GM06990 (cell line): ENCODE measurements at places on chromosomes 2 and 18.

GRCh38 chr2:47403609-47404193 is 745 bp downstream of the MSH2 start:
- DNase-seq, result no peak

DNA sequence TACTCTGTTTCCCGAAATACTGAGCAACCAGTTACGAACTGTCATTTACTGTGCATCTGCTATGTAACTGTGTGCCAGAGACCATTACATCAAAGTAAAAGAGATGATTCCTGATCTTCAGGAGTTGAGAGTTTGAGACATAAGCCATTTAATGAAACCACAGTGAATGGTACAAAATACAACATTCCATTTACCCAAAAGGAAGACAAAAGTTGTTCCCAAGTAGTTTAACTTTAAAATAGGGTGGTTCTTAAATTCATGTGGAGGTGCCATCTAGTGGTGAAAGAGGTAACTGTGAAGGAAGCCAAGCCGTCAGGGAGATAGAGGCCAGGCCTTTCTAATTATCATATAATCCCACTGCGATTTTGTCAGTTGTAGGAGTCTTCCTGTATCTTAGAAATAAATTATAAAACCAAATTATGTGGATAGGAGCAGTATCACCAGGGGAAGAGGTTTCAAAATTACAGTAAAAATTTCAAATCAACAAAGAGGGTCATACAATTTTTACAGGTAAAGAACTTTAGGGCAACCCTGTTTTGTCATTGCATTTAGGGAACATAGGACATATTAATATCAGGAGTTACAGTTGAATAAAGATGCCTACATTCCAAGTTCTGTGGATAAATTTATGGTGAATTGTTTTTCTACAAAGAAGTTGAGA is 67.7 kb downstream of the EPAS1 start:
- no peak for DNase-seq

- no peak for DNase-seq
Observed at GRCh38 chr18:68915061-68915460, 117.2 kb downstream of the CCDC102B start.

- DNase-seq, result no peak
Observed at GRCh38 chr2:67792681-67793091, 270.1 kb downstream of the C1D start.

DNA sequence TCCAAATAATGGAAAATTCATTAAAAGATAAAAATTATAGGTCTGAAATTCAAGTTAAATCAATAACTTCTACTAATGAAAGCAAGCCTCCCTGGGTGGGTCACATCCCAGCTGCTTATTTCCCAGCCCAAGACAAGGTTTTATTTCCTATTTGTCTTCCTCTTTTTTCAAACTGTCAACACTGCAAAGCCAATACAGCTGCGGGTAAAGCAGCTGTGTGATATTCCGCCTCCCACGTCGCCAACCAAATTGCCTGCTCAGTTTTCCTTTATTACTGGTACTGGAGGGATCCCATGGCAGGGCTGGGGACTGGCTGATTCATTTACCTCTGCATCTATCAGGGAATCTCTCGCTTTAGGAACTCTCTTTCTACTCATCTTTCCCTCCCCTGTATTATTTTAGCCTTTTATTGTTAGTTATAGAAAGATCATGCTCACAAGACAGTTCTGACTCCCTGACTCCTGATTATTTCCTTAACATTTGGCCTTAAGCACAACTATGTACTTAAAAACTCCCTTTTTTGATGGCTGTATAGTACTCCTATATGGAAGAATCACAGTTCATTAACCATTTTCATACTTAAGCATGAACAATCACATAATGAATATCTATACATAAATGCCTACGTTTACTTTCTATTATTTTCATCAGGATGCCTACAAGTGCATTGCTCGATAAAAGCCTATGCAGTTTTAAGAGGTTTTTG is 253.1 kb downstream of the CDCA7 start:
- DNase-seq, result no peak

- DNase-seq, result peak; percentile 86
Observed at GRCh38 chr2:8544786-8545694, 136.8 kb upstream of the ID2 start.

- no peak for DNase-seq
Observed at GRCh38 chr2:237440819-237441281, 26.9 kb upstream of the COL6A3 start.

- DNase-seq, result no peak
Observed at GRCh38 chr2:208265371-208265800, 669 bp upstream of the PIKFYVE start.

DNA sequence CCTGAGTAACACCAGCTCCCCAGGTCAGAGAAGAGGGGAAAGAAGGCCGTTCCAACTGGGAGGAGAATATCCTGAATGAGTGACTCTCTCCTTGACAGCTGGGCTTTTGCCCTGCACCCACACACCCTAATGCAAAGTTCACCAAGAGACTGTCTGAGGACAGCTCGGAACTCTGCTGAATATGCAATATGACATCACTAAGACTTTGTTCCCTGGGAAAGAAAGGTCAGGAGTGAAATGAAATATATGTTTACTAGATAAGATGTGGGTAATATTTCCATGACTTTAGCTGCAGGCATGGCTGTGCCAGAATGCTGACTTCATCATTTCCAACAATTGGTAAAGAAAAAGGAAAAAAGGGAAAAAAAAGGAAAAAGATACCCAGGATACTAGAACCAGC is 488.2 kb upstream of the RAB6C start:
- no peak for DNase-seq

- DNase-seq, result no peak
Observed at GRCh38 chr2:102208774-102209173, 22.0 kb downstream of the IL1RL2 start.

DNA sequence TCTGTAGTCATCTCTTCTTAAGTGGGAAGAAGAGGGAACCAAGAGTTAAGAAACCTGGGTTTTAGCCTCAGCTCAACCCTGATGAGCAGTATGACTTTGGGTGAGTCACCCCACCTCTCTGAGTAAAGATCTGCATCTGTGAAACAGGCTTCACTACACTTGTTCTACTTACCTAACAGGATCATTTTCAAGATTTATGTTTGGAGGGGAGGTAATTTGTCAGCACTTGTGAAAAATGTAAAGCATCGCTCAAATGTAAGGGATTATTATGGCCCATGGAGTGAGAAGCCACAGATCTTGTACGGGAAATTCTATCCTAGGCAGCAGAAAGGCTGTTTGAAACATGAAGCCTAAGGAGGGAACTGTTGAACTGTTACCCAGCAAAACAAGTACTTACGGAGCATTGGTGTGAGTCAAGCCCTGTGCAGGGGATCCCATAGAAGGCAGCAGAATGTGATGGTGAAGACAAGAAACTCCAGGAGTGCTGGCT is 160.6 kb downstream of the PRKCE start:
- no peak for DNase-seq

GRCh38 chr2:150042500-150043171 is 444.8 kb downstream of the RND3 start:
- no peak for DNase-seq

DNA sequence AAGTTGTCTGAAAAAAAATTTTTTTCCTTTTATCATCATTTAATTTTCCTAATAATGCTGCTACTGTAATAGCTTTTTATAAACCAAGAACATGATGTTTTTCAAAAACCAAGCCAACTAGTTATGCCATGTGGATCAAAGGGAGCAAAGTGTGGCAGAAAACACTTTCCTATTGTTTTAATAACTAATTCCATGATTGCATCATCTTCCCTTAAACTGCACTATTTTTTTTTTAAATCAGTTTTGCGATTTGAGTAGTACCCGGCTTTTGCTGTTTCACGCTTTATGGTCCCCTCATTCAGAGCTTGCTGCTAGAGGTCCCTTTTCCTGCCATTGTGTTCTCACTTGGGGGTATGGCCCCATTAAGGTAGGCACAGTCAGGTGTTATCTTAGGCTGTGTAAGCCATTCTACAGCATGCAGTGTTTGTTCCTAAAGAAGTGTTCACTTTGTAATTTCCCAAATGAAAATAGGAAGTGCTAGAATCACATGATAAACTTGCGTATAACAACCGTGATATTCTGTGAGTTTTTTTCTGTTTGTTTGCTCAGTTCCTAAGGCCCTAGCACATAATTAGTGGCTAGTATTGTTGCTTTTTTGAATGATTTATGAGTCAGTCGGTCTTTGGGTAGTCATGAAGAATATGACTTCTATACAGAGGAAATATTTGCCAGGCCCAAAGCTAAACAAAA is 225.8 kb downstream of the PTGR3 start:
- no peak for DNase-seq

GRCh38 chr2:84319581-84319980 is 139.5 kb downstream of the SUCLG1 start:
- no peak for DNase-seq

DNA sequence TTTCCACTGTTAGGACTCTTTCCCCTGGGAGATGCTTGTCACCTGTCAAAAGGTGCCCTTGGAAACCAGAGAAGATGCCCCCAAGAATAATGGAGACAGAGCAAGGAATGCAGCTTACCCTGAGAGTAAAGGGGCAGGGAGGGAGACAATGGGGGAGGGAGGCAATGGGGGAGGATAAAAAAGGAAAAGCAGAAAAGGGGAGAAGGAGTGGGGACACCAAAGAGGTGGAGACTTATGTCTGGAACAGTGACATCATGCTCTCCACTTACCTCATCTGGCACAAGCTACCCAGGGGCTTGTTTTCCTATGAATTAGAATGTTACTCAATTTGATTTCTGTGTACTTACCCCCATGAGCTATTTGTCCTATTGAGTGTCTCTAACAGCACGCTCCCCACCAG is 67.9 kb downstream of the MRO start:
- DNase-seq, result no peak

DNA sequence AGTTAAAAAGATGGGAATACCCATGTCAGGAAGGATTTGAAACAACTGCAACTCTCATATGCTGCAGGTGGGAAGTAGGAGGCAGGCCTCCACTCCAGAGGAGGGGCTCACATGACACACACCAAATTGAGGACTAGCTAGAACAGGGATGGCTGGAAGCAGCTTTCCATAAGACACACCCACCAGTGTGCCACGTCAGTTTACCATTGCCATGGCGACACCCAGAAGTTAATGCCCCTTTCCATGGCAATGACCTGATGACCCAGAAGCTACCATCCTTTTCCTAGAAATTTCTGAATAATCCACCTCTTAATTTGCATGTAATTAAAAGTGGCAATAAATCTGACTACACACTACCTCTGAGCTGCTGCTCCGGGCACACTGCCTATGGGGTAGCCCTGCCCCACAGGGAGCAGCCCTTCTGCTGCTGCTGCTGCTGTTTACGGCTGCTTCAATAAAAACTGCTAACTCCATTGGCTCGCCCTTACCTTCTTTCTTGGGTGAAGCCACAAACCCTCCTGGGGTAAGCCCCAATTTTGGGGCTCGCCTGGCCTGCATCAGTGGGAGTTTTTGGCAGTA is 89.4 kb downstream of the RRM2 start:
- DNase-seq, result no peak

GRCh38 chr18:45024357-45025088 is 343.8 kb downstream of the SETBP1 start:
- DNase-seq, result no peak

DNA sequence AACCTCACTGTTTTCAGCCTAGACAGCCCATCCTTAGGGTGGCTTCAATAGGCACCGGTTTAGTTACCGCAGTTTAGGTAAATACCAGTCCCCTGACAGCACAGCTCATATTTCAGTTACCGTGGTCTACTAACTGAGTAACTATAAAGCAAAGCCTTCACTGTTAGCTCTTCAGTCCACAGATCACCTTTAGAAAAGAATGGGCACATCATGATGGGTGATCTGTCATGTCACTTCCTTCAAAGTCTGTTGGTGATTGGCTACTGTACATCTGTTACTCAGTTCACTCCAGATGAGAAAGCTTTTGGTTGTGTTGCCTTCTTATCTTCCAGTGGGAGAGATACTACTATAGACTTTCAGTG is 21.0 kb downstream of the SLC20A1 start:
- no peak for DNase-seq

- no peak for DNase-seq
Observed at GRCh38 chr2:44715671-44716081, 225.8 kb upstream of the SIX3 start.

GRCh38 chr2:2041256-2041824 is 289.7 kb downstream of the MYT1L start:
- DNase-seq, result no peak

GRCh38 chr2:127064642-127065250 is 42.2 kb downstream of the BIN1 start:
- peak; percentile 75 for DNase-seq

DNA sequence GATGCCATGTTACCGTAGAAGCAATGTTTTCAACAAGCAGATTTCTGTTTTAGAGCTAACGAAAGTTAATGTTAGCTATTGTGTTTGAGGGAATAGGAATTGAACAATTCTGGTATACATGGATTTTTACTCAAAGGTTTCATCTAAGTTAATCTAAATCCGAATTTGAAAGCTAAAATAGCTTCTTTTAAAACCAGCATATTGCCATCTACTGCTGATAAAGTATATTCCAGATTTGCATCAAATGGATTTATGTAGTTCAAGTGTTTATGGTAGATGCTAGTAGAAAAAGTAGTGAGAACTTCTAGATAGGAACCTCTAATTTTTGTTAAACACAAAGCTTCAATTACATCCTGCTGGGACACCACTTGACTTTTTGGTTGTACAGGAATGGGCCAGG is 1569.5 kb upstream of the NXPH2 start:
- no peak for DNase-seq

DNA sequence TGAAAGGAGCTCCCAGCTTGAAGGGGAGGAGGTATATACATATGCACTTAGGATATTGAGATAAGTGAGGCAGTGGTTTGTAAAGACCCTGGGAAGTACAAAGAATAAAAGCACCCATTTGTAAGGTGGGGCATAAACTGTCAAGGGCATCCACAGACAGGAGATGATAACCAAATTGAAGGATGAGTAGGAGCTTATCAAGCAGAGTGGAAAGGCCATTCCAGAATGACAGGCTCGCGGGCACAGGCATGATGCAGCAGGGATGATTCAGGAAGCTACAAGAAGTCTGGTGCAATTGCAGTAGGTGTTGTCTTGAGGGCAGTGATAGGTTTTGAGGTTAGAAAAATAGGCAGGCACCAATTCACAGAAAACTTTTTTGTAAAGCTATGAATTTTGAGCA is 504.8 kb downstream of the PIK3C3 start:
- no peak for DNase-seq

DNA sequence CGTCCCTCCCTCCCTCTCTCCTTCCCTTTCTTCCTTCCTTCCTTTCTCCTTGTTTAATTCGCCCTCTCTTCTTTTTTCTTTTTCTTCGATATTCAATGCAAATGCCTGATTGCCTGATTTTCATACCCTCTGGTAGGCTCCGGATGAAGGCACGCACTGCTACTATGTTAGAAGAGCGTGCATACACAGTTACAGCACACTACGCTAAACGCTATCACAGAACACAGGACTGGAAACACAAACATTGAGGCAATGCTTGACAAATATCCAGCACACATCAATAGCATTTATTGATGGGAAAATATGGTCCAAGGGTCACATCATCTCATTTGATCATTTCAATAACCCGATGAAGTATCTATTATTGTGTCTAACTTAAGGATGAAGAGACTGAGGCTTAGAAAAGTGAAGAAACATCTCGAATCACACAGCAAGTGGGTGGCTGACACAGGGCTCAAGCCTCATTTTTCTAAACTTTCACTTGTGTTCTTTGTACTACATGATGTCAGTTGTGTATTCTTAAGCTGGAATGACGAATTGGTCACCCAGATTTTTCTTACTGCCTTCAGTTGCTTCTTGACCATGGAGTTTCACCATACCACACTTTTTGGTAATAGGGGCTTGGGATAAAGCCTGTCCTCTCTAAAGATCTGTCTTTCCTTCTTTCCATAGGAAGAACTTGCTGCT is 101.8 kb downstream of the TRIB2 start:
- no peak for DNase-seq
